H1 (cell line): ENCODE measurements at places on chromosomes 4 and X. TPM values are rescaled to one million over a fixed set of nuclear protein-coding genes. Genes with fewer than 3 reads are reported as not detected.

- H3K36me3 ChIP-seq = no peaks in the 10 kb centered on the region
- no peak for DNase-seq
- no peak overlapping the region for H3K27ac ChIP-seq
- no peaks in the 10 kb centered on the region for H3K4me1 ChIP-seq
Measured at GRCh38 chrX:154791939-154792338, 13.3 kb downstream of the MPP1 start.

DNA sequence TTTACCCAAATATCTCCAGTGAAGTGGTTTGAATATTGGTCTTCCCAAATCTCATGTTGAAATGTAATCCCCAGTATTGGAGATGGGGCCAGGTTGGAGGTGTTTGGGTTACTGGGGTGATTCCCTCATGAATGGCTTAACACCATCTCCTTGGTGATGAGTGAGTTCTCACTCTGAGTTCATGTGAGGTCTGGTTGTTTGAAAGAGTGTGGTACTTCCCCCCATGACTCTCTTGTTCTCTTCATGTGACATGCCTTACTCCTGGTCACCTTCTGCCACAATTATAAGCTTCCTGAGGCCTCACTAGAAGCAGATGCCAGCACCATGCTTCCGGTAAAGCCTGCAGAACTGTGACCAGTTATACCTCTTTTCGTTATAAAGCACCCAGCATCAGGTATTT, 32.9 kb upstream of the OTUD4 start:
- no peaks in the 10 kb centered on the region for H3K36me3 ChIP-seq
- no peak for DNase-seq
- no peaks in the 10 kb centered on the region for H3K27me3 ChIP-seq
- no peak overlapping the region for H3K27ac ChIP-seq
- no peak overlapping the region for H3K4me3 ChIP-seq
- no peaks in the 10 kb centered on the region for H3K4me1 ChIP-seq

GRCh38 chrX:43581888-43582539, 74.1 kb upstream of the MAOA start:
- no peaks in the 10 kb centered on the region for H3K27me3 ChIP-seq
- no peak overlapping the region for H3K4me3 ChIP-seq
- DNase-seq = no peak
- H3K36me3 ChIP-seq = no peaks in the 10 kb centered on the region
- no peaks in the 10 kb centered on the region for H3K4me1 ChIP-seq

- DNase-seq = peak; percentile 71
- H3K27me3 ChIP-seq = no peaks in the 10 kb centered on the region
- no peak overlapping the region for H3K27ac ChIP-seq
- no peaks in the 10 kb centered on the region for H3K4me1 ChIP-seq
- no peak overlapping the region for H3K4me3 ChIP-seq
Measured at GRCh38 chr4:7581477-7581876, 146.7 kb upstream of the PSAPL1 start.

DNA sequence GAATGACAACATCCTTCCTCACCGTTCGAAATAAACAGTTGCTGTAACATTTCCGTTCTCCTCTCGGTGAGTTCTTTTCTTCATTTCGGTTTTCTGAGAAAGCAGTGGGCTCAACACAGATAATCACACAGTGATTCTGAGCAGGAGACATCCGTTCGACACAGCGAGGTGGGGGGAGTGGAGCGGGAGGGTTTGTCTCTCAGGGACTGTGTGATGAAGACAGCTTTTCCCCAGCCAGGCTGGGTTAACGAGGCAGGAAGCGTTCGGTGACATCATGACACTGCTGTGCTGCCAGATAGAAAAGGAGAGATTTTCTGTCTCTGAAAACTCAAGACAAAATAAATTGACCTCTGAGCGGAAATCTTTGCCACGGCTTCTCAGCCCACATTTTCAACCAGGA, 119.3 kb downstream of the CRLF2 start:
- H3K4me3 ChIP-seq = no peak overlapping the region
- H3K27ac ChIP-seq = no peak overlapping the region
- DNase-seq = no peak
- H3K4me1 ChIP-seq = no peaks in the 10 kb centered on the region
- no peaks in the 10 kb centered on the region for H3K27me3 ChIP-seq

DNA sequence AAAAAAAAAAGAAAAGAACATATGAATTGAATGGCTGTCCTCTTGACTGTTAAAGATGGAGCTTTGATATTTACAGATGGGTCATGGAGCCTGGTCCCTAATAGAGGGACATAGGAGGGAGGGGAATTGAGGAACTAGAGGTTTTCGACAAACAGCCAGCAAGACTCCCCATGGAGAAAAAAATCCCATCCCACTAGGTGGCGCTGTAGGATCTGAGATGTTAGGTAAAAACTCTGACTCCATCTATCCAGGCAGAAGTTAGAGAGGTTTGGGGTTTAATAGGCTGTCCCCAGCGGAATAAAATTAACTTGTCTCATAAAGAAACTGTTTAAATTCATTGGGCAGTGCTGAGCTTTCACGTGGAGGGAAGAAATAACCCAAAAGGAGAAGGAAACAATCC, 45.9 kb downstream of the HMGB2 start:
- H3K4me3 ChIP-seq = no peak overlapping the region
- H3K27me3 ChIP-seq = peaks cover 1% of the 10 kb centered on the region
- H3K36me3 ChIP-seq = no peaks in the 10 kb centered on the region
- no peaks in the 10 kb centered on the region for H3K4me1 ChIP-seq
- DNase-seq = peak; percentile 91

GRCh38 chr4:113849771-113850170, 88.2 kb upstream of the CAMK2D start:
- no peak for DNase-seq
- H3K36me3 ChIP-seq = peaks cover 3% of the 10 kb centered on the region; the same call in 1 of the 2 replicates
- H3K4me3 ChIP-seq = no peak overlapping the region
- H3K4me1 ChIP-seq = no peaks in the 10 kb centered on the region
- H3K27ac ChIP-seq = no peak overlapping the region

The ADH1C gene
- not detected in 2 replicates for polyA plus RNA-seq

The P2RY10 gene
- not detected in 2 replicates for polyA plus RNA-seq

The MXRA5 gene
- 0.56 and 0.71 TPM in 2 replicates for polyA plus RNA-seq
